ENCODE measurements at places on chromosomes 7 and 10.

DNA sequence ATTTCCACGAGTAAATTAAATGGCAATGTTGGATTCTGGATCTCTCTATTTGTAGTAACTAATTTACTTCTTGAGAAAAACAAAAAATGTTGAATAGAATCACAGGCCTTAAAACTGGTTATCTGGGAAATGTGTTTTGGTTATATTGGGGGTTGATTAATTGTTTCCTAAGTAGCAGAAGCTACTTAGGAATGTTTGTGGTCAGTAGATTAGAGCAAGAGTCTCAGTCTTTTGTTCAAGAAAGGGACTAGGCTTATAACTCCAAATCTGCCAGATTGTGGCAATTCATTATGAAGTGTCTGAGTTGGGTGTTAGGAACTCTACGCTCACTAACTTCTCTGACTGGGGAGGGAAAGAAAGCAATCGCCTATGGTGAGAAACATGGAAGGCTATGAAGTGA is 244.3 kb upstream of the PHYHIPL start:
- no peak for DNase-seq

- no peak for DNase-seq
Measured at GRCh38 chr10:103839872-103840739, 15.3 kb downstream of the SH3PXD2A start.

DNA sequence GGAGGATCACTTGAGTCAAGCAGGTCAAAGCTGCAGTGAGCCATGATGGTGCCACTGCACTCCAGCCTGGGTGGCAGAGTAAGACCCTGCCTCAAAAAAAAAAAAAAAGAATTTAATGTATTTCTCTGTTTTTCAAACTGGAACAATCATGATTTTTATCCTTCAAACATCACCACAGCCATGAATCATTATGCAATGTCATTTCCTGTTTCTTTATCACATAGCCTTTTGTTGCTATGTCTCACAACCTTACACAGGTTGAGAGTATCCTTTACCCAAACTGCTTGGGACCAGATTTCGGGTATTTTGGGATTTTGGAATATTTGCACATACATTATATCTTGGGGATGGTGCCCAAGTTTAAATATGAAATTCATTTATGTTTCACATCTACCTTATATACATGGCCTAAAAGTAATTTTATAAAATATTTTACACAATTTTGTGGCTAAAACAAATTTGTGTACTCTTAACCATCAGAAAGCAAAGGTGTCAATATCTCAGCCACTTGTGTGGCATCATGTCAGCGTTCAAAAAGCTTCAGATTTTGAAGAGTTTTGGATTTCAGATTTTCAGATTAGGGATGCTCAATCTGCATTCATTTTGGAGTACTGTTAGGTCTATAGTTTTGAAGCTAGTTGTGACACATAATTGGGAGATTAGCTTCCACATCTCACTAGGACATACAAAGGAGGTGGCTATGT is 8.2 kb downstream of the NT5C3A start:
- no peak for DNase-seq

GRCh38 chr7:39754326-39755120 is 131.2 kb downstream of the RALA start:
- no peak for DNase-seq

DNA sequence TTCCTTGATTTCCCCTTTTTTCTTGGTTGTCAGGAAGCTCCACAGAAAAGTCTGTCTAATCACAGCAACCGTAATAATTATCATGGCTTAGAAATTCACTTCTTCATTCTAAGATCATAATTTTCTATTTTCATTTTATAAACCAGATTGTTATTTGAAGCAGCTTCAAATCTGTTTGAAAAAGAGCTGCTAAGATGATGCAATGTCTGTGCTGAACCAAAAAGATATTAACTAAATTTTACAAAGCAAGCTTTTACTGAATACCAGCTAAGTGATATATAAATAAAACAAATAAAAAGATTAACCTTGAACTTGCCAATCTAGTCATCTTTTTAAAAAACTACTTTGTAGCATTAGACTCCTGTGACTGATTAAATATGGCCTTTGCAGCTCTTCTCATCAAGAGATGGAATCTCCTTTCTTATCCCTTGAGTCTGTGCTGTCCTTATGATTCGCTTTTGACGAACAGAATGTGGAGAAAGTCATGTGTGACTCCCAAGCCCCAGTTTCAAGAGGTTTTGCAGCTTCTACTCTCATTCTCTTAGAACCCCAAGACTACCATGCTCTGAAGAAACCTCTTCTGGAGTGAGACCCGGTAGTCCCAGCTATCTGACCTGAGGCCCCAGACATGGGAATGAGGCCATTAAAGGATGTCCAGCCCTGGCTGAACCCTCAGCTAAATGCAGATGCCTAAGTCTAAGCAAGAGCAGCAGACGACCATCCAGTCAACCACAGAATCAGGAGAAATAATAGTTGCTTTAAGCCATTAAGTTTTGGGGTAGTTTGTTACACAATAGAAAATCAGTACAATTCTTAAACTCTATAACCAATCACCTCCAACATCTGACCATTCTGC is 14.4 kb downstream of the NAMPT start:
- no peak for DNase-seq
